GM04503 (cell line): ENCODE measurements at places on chromosomes 2 and 18.
A peak's percentile ranks its signal among the peaks of the same experiment; 100 is the strongest.

DNA sequence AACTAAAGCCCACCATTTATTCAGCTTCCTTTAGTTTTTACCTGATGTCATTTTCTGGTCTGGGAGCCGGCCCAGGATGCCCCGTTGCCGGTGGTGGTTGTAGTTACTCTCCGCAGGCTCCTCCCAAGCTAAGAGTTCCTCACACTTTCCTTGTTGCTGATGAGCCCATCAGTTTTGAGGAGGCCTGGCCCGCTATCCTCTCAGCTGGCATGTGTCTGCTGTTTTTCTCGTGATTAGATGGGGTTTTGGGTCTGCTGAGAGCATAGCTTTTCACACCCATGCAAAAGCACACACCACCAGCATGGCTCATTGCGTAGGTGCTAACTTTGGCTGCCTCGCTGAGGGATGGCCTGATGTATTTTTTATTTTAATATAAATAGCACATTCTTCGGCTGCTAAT is 72.1 kb downstream of the PSMG2 start:
- no peak for DNase-seq

GRCh38 chr2:108074150-108074549 is 87.8 kb downstream of the SLC5A7 start:
- no peak for DNase-seq

GRCh38 chr18:75255094-75255493 is 44.5 kb downstream of the TSHZ1 start:
- no peak for DNase-seq

GRCh38 chr2:58047961-58048360 is 1.4 kb downstream of the VRK2 start:
- no peak for DNase-seq

DNA sequence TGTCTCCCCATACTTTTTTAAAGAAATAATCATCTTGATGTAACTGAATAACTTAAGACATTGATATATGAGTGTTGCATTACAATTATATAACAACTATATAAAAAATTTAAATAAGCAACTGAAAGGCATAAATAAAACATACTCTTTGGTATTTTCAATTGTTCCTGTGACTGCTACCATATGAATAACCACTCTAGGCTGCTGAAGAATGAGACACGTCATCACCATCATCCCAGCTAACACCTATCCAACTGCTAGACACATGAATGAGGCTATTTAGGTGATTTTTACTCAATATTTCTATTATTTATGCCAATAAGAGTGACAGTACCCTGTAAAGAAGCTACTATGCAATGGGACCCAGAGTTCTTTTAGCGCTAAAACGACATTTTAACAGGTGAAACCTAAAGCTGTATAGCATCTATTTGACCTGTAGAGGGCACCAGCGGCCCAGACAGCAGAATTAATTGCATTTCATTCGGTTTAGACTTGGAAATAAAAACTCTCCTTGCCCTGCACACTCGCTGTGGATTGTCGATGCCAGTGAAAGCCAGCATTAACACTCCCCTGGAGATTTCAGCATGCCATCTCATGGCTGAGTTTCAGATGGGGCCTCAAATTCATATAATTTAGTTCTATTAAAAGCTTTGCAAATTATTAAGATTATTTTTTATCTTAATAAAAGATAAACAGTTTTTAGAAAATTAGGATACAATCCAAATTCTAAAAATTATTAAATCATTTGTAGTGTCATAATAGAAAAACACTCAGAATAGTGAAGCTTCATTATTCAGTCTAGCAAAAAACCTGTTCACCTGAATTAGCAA is 89.4 kb upstream of the MAP2 start:
- no peak for DNase-seq

DNA sequence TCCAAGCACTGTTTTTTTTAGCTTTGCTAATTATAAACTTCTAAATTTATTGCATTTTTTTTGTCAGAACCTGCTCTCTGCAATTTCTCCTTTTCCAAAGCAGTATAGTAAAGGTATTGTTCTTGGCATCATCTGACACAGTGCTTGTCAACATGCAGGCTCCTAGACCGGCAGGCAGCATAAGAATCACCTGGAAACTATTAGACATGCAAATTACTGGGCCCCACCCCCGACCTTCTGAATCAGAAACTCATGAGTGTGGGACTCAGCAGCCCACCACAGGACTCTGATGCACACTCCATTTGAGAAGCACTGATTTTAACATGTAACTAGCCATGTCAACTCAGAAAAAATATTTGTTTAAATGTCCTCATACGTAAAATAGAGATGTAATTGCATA is 551.1 kb upstream of the CELF4 start:
- no peak for DNase-seq

DNA sequence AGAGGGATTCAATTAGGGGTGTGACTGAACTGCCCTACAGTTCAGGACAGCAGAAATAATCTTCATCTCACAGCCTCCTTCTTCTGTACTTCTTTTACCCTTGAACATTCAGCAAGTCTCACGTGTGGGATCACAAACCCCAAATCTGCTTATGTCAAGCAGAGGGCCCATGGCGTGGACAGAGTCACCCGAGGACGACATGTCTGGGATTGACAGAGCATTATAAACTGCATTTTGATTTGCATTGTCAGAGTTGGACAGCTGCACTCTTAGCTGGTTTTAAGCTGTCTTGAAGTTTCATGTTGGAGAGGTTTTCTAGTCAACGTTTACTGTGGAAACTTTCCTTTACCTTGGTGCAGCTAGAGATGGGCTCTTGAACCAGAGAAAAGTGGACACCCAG is 26.4 kb downstream of the MGAT5 start:
- DNase-seq: no peak

- no peak for DNase-seq
These were observed 10.4 kb downstream of the LRPPRC start for GRCh38 chr2:43985359-43985758.

DNA sequence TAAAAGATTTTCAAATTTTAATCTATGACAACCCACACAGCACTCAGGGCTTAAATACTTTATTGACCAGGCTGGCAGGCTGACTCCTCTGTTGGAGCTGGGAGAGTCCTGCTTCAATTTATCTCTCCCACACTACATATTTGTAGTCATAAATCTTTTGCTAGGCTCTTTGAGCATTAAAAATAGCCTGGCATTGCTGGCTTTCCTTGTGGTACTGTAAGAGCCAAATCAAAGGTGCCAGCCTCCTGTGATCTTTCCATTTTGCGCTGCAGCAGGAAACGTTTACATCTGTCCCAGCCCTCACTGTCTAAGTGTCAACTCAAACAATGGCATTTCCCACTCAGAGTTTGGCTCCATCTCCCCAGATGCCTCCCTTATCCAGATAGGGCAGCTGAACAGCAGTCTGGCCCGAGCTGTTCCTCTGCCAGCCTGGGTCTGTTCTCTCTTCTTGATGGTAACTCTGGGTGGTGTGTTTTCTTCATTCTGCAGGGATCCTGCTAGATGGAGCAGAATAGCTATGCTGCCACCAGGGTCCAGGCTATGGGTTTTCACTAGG is 62.1 kb downstream of the LRRTM1 start:
- no peak for DNase-seq

DNA sequence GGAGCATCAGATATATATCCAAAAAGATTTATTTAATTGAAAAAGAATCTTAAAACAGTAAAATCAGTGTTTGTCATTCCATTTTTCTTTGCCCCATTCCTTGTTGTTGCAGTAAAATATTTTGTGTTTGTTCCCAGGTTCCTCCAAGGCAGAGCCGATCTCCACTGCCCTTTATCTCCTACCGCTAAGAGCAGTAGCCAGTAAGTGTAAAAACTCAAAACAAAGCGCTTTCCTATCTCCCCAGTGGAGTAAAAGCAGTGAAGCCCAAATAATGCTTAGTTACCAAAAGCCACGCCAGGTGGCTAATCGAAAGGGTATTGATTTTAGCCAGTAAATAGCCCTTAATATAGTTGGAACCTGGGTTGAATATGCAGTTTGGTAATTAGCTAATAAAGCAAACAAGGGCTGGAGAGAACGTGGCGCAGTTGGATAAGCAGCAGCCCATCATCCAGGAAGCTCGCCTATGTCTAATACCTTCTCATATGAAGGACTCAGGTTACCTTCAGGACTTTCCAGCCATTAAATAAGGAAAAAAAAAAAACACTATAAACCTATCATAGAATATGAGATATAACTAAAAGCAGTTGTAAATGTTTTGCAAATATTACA is 12.4 kb upstream of the GPD2 start:
- no peak for DNase-seq

- no peak for DNase-seq
These were observed 212.8 kb upstream of the LRRTM1 start for GRCh38 chr2:80517316-80517715.

- DNase-seq: no peak
These were observed 136.6 kb upstream of the EPC2 start for GRCh38 chr2:148507970-148508369.

GRCh38 chr2:112727276-112728028 is 6.6 kb downstream of the NT5DC4 start:
- DNase-seq: no peak

DNA sequence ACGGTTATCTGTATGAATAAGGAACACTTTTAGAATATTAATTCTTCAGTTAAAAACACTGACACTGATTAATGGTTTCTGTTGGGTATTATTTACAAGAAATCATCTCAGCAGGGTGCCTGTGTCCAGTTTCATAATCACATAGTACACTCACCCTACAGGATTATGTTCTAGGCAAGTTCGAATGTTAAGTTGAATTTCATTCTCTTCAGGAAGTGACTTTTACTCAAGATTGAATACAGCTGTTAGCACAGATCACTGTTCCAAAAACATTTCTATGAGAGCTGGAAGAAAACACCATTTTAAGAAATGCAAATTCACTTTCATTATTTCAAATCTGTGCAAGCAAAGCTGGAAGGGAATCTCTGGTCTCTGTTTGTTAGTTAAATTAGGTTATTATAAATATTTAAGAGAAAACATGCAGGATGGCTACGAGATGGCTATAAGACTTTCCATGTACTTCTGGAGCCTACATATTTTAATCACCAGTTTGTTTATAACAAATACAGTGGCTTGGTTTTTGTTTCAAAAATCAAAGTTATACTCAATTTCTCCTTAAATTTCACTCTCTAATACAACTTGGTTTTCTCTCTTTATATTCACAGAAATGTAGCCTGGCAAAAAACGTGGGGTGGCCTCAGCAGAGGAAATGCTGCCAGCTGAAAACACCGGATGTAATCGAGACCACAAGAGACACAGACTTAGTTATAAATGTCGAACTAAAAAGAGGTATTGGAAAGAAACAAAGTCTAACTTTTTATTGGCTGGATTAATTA is 65.8 kb downstream of the RBMS1 start:
- DNase-seq: no peak

DNA sequence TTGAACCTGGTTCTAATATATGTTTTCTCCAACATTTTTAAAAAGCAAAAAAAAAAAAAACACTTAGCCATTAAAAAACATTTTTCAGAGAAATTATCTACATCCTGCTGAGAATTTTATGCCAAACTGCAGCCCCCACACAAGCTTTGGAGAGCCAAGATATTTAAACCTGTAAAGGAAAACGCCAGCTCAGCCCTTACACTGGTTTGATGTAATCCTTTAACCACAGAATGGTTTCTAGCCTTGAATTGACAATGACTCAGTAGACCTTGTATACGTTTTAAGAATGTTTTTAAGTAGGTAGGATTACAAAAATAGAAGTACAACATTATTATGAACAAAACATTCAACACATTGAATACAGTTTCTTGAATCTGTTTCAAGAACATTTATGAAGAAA is 113.6 kb downstream of the BABAM2 start:
- peak; percentile 27 for DNase-seq

DNA sequence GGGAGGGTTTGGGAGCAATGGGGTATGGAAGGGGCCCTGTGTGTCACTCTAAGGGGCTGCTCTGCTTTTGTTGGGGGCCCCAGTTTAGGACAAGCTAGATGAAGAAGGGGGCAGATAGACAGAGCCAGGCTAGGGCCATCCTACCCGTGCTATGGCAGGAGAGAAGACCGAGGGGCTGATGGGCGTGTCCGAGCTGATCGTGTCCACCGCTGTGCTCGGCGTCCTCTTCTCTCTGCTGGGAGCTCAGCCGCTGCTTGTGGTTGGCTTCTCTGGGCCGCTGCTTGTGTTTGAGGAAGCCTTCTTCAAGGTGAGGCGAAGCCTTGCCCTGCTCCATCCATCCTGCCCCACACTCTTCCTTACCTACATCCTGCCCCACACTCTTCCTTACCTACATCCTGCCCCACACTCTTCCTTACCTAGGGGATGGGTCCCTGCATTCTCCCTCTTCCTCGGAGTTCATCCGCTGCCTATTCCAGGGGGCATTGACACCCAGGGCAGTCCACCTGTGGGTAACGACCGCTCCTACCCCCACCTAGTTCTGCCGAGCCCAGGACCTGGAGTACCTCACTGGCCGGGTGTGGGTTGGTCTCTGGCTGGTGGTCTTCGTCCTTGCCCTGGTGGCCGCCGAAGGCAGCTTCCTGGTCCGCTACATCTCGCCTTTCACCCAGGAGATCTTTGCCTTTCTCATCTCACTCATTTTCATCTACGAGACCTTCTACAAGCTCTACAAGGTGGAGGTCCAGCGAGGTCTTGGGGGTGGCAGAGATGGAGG is 8.9 kb downstream of the SLC4A3 start:
- DNase-seq: no peak

DNA sequence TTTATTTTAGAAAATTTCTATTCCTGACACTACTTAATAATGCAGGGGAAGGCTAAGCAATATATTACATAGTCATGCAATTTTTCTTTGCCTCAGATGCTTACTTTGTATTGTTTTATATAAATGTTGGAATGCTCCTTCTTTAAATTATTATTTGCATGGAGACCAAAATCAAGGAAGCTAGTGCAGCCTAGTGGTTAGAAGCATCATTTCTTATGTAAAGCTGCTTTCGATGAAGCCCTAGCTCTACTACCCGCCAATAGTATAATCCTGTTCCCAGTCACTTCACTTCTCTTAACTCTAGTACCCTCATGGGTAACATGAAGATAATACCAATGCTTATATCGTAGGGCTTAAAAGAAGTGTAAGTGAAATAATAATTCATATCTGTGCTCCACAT is 198.9 kb downstream of the LRATD1 start:
- no peak for DNase-seq

DNA sequence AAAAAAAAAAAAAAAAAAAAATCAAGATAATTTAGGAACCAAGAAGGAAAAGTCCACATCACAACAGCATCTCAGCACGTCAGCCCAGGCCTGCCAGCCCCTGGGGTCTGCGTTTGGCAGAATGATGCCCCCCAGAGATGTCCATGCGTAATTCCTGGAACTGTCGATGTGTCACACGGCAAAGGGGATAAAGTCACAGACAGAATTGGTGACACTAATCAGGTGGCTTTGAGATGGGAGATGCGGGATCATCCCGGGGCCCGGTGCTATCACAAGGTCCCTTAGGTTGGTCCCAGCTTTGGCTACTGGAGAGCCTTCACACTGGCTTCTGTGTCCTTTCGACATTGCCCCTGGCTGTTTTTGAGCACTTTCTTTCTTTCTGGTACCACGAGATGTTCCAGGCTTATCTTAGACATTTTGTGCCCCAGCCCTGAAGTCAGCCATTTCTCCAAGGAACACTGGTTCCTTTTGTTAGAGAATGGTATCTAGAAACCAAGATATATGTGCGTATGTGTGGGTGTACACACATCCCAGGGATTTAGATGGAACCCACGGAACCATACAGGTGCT is 20.7 kb downstream of the RAMP1 start:
- no peak for DNase-seq

- DNase-seq: peak; percentile 35
These were observed 7.8 kb upstream of the PRKAG3 start for GRCh38 chr2:218839430-218839829.
